NCI-H2029 treated with DMSO at 0.1 percent for 48 hours (cell line): ENCODE measurements at places on chromosomes 6 and 20.

DNA sequence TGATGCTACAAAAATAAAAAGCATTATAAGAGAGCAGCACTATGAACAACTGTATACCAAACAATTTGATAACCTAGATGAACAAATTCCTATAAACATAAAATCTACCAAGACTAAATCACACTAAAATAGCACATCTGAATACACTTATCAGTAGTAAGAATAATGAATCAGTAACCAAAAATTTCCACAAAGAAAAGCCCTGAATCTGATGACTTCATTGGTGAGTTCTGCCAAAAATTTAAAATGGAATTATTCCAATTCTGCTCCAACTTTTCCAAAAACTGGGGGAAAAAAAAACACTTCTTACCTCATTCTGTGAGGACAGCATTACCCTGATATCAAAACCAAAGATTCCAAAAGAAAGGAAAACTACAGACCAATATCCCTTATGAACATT lies 206.2 kb downstream of the WDR27 start:
- no peak for DNase-seq

GRCh38 chr6:117352466-117353081 lies 73.2 kb downstream of the ROS1 start:
- DNase-seq: no peak

- DNase-seq: no peak
These were observed 33.3 kb upstream of the TXLNB start for GRCh38 chr6:139325125-139325524.

DNA sequence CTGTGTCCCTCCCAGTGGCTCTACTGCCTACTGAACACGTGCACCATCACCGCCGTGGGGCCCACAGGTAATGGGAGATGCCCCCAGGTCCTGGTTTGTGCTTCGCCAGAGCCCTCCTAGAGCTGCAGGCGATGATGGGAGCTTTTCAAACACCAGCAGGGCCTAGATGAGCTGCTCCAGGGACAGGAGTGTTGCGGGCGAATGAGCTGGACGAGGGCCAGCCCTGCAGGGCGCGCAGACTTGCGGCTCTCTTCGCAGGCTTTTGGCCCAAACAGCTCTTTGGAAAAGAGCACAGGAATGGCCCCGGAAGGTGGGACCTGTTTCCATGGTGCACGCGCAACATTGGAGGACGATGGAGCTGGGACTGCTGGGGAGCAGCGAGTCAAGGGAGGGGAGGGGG lies 409.3 kb upstream of the SULF2 start:
- no peak for DNase-seq

GRCh38 chr6:149938571-149939355 lies 3.1 kb upstream of the ULBP2 start:
- no peak for DNase-seq

GRCh38 chr6:148648754-148649453 lies 97.9 kb upstream of the UST start:
- no peak for DNase-seq

- no peak for DNase-seq
These were observed 86.3 kb downstream of the SOX4 start for GRCh38 chr6:21679761-21680265.

GRCh38 chr6:29506446-29507067 lies 18.8 kb upstream of the MAS1L start:
- no peak for DNase-seq

GRCh38 chr6:108739496-108740330 lies 108.5 kb upstream of the ARMC2 start:
- DNase-seq: no peak
